ENCODE measurements at places on chromosomes 5 and 9.

- no peak for DNase-seq
Measured at GRCh38 chr5:148474025-148474511, 90.3 kb downstream of the FBXO38 start.

DNA sequence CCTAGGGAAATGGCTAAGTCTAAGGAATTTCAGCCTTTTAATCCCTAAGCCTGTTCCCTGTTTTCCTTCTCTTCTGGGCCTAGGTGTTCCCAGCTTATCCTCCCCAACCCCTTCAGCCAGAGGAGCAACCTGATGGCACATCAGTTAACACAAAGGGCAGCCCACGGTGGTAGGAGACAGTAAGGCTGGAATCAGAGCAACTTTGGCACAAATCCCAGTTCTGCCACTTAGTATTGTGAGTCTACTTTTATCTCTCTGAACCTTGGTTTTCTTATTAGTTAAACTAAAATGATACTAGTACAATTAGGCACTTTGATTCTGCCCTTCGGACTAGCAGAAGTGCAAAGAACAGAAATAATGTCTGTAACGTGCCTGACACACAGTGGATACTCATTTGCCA, 246.8 kb downstream of the SAXO1 start:
- peak; percentile 77 for DNase-seq

GRCh38 chr5:92556747-92557146, 1024.3 kb downstream of the NR2F1-AS1 start:
- no peak for DNase-seq

DNA sequence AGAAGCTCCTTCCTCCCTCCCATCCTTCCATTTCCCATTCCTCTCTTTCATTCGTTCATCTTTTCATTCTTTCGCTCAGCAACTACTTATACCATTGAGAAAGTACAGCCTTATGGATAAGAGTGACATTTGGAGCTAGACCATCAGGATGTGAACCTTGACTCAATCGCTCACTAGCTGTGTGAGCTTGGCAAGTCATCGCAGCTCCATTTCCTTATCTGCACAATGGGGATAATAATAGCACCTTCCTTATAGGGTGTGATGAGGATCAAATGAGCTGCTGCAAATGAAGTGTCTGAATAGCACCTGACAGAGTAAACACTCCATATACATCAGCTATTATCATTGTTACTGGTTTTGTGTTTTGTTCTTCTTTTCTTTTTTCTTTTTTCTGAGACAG, 28.1 kb upstream of the SYNPO start:
- peak; percentile 59 for DNase-seq

GRCh38 chr9:37559125-37559524, 17.1 kb downstream of the FBXO10 start:
- DNase-seq, result no peak

- peak; percentile 31 for DNase-seq
Measured at GRCh38 chr9:19049917-19050636, 850 bp downstream of the RRAGA start.

DNA sequence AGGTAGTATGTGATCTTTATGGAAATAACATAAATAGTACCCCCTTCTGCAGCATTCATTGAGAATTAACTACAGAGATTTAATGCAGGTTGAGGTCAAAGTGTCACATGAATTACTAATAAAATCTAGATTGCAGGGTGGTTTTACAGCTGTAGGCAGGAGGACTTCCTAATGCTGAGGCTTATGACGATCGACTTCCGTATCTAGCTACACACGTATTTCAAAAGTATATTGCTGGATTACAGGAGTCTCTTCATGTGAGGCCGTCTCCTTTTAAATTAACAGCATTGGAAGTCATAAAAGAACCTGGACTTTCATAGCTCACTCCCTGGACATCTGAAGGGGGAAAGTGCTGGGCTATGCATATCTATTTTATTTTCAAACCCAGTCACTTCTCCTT, 180.9 kb downstream of the OSTF1 start:
- peak; percentile 90 for DNase-seq

DNA sequence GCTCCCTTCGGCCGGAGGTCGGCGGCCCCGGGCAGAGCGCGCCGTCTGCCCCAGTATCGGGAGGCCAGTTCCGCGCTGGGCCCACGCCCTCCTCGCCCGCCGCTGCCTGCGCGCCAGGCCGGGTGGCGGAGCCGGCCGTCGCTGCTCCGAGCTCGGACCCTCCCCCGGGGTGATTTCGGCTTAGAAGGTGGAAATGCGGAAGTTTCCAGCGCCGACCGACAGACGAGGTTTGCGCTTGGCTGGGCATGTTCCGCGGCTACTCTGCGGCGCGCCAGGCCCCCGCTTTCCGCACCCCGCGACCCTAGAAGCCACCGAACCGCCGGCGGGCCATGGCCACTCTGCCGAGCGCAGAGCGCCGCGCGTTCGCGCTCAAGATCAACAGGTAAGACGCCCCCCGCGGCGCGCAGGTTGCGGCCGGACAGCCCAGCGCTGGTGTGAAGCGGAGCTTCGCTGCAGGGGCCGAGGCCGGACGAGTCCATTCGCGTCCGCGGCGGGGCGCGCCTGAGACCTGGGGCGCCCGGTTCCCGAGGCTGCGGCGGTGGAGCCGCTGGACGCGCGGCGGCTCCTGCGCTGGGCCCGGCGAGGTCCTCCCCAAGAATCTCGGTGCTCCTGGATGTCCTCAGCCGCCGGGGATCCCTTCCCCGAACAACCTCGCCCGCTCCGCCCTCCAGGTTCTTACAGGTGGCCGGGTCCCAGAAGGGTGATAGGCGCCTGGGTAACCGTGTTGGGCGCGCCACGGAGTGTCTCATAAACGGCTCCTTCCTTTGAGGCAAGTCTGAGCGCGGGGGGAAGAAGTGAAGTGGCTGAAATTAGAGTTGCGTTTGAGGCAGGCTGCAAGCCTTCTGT, at the start of gene DOCK8:
DOCK8 (plus strand) TSS at position 218 of the 846 bp plus-strand sequence; CDS start at position 330, 112 bp downstream.
- DNase-seq, result peak; percentile 86

- no peak for DNase-seq
Measured at GRCh38 chr9:105332471-105332870, 88.0 kb downstream of the SLC44A1 start.

DNA sequence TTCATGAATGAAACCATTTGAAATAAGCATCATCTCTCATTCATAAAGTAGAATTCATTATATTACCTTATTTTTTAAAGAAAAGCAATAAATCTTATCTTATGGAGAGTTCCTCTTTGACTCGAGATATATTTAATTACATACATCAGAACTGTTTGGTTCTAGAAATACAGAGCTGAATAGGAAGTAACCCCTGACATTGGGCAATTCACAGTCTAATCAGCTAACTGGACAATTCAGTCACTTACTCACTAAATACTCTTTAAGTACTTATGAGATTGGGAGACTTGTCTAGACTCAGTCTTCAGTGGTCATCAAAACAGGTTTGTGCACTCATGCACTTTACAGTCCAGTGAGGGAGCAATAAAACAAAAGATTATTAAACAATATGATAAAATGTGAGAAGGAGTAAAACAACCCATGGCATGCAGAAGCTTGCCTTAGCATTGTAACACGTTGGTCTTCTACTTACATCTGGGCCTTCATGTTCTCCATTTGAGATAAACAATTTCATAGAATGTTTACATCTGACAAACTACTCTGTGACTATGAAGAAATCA, 11.5 kb upstream of the FBXO38 start:
- DNase-seq, result peak; percentile 30

GRCh38 chr5:6902597-6902996, 189.4 kb downstream of the TENT4A start:
- no peak for DNase-seq

GRCh38 chr5:176639981-176640380, 7.3 kb upstream of the TSPAN17 start:
- no peak for DNase-seq

DNA sequence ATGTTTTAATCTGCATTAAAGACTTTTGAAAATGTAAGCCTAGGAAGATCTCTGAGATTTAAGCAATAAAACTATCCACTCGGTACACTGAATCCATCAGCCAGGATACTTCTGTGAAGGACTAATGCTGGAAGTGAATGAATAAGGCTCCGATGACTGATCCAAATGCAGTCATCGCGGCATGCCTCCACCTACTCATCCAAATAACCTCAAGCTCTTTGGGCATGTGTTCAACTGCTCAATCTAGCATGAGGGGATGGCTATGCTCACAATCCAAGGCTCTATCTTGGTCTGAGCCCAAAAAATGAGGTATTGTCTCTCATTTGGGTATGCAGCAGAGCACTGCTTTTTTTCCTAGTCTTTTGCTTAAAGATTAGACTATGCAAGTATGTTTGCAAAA, 19.2 kb downstream of the MARCHF3 start:
- no peak for DNase-seq
